ENCODE measurements at places on chromosomes 6 and 20.

DNA sequence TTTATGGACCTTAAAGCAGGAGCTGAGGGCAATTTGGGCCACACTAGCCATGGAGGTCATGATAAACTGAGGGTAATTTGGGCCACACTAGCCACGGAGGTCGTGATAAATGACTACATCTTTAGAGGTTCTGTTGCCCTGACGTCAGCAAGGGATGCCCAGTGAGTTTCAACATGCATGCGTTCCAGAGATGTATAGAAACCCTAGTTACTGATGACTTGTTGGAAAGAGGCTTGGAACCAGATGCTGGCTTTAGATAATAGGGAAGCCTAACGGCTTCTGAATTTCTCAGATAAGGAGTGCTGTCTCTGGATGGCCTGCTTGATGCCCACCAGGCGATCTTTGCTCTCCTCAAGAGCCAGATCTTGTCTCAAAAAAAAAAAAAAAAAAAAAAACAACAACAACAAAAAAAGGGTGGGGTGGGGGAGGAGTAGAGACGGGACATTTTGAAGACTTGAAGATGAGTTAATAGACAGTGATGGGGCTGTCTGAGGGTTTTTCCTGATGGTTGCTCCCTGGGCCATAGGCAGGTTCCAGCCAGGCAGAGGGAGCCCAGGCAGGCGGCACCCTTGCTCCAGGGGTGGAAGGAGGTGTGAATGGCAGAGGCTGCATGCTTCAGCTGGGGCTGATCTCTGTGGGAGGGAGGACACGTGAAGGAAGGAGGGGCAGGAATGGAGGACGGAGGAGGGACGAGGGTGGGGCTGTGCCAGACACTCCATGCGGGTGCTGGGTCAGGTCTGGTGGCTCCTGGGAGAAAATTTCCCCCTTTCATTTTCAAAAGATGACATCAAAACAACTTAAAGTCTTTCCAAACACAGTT lies 27.0 kb upstream of the FRMD1 start:
- no peak for DNase-seq

- no peak for DNase-seq
Measured at GRCh38 chr20:10453241-10453640, 18.1 kb downstream of the SLX4IP start.

DNA sequence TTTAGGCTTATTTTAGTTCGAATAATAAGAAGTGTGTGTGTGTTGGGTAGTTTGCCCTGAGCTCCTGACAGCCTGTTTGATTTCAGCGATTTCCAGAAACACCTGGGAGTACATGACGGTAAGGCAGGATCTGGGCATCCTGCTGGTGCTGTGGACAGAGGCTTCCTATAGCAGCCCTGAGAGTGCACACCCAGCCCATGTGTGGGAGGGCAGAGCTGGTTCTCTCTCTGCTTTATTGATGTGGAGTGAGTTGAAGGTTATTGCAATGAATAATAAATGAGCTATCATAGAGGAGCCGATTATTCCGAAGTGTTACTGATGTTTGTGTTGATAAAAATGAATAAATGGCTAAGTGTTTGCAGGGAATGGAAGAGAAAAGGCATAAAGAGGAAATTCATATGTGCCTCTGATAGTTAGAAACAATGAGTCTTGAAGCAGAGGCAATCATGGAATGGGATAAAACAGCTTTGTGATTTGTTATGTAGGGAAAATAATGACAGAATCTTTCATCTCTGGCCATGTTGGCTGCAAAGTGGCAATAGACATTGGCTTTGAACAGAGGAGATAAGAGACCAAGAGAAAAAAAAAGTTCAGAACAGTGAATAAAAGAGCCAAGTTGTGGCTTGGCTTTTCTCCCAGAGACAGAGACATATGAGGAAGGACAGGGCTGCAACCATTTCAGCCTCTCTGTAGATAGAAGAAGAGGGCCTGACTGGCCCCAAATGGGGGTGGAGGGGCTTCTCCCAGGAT lies 166.2 kb upstream of the CHD6 start:
- DNase-seq = no peak

DNA sequence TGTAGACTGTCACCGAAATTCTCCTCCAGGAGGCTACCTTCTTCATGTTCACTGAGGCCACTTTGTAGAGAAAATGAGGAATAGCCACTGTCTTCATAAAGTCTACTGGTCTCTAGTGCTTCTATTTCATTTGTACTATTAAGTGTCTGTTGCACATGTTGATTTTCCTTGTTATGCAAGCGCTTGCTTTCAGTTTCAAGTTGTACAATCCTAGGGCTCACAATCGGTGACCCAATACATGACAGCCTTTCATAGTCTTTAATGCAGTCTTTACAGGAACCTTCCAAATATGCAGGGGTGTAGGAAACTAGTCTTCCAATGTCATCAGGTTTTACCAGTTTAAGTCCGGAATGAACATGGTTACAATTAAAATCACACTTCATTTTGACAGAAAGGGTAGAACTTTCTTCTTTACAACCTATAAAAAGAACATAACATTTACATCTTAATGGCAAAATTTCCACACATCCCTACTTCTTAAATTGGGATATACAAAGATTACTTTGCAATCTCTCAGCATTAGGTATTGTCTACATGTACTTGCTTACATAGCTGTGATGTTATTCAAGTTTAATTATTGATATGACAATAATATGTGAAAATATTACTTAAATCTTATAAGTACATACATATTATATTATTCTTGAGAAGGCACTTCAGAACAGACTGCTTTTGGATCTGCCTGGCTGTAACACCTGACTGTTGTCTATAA lies 7.5 kb downstream of the FBXO5 start:
- DNase-seq = no peak

GRCh38 chr20:1435337-1435699 lies 31.3 kb downstream of the NSFL1C start:
- no peak for DNase-seq

- DNase-seq = no peak
Measured at GRCh38 chr20:40314278-40314677, 374.8 kb downstream of the MAFB start.

GRCh38 chr6:129426343-129426742 lies 283.6 kb downstream of the ARHGAP18 start:
- no peak for DNase-seq

DNA sequence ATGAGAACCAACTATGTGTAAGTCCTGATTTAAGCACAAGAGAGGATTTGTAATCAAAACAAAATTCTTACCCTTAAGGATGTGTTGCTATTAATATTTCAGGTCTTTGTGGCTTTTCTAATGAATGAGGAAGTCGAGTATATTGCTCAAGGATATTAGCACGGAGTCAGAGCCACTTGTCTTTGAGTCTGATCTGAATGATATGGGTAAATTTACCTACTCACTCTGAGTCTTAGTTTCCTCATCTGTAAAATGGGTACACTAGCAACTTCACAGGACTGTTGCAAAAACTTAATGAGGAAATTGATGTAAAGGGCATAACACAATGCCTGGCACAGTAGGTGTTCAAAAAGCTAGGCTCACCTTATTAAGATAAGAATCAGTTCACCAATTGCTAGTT lies 30.0 kb upstream of the QKI start:
- DNase-seq = no peak

DNA sequence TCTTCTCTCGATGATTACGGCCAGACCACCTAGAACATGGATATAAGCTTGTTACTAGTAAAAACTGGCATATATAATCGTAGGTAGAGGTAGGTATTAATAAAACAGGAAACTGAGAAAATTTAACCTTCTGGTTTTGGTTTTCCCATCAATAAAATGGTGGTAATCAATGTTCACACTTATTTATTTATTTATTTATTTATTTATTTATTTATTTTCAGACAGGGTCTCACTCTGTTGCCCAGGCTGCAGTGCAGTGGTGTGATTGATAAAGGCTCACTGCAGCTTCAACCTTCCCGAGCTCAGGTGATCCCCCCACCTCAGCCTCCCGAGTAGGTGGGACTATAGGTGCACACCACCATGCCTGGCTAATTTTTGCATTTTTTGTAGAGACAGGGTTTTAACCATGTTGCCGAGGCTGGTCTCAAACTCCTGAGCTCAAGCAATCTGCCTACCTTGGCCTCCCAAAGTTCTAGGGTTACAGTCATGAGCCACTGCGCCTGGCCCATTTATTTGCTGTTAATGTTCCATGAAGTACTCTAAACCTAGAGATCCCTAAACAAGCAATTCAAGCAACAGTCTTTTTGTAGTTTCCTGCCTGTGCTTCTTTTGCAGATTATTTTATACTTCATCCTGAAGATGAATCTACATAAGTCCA lies 11.5 kb downstream of the TOMM6 start:
- DNase-seq = no peak

DNA sequence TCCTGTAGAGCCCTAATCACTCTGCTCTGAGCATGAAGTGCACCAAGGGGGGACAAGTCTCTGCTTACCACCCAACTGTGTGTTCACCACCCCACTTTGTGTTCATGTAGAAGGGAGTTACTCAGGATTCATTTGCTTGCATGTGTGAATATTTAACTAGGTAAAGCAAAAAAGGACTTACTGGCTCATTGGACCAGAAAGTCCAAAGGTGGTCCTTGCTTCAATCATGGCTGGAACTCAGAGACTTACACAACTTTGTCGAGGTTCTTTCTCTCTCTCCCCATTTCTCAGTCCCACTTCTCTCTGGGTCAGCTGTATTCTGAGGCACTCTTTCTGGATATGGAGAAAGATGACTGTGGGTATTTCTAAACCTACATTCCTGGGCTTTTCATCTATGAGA lies 4.0 kb downstream of the TMEM200A start:
- no peak for DNase-seq

DNA sequence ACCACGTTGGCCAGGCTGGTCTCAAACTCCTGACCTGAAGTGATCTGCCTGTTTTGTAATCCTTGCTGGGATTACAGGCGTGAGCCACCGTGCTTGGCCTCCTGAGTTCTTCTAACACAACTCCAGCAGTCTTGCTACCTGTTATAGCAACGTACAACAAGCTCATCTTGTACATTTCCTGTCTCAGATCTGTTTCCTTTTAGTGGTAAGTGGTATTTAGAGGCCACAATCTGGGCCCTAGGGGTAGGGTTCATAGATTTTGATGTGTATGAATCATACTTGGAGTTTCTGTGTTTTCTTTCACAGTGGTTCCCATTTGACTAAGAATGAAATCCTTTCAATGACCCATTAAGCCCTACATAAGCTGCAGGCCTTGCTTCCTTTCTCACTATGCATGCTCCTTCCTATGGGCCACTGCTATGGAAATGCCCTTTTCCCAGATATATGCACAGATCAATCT lies 27.1 kb upstream of the SYNCRIP start:
- peak; percentile 35 for DNase-seq

DNA sequence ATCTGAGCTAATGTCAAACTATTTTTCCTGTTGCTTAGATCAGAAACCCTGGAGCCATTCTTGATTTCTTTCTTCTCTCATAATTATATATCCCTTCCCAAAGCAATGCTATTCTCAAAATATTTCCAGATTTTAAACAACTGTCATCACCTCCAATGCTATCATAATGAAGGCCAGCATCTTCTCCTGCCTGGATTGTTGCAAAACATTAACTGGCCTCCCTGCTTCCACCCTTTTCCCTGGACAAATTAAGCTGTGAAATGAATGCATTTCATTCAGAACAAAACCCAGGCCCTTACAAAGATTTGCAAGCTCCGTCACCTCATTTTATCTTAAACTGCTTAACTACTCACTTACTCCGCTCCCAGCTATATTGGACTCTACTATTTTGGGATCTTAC lies 535.3 kb upstream of the HS3ST5 start:
- no peak for DNase-seq

- DNase-seq = no peak
Measured at GRCh38 chr20:31680286-31681127, 42.2 kb downstream of the BCL2L1 start.

- peak; percentile 94 for DNase-seq
Measured at GRCh38 chr6:152380993-152381898, 255.9 kb downstream of the SYNE1 start.

- DNase-seq = no peak
Measured at GRCh38 chr6:18763086-18763485, 375.9 kb downstream of the RNF144B start.

GRCh38 chr6:88294702-88295101 lies 128.6 kb upstream of the CNR1 start:
- no peak for DNase-seq
